ENCODE measurements at places on chromosomes 11 and 22.

- no peak for DNase-seq
These were observed 349 bp downstream of the TSSC4 start for GRCh38 chr11:2400762-2401435.

GRCh38 chr11:108170184-108170583 lies 48.8 kb downstream of the ACAT1 start:
- no peak for DNase-seq

DNA sequence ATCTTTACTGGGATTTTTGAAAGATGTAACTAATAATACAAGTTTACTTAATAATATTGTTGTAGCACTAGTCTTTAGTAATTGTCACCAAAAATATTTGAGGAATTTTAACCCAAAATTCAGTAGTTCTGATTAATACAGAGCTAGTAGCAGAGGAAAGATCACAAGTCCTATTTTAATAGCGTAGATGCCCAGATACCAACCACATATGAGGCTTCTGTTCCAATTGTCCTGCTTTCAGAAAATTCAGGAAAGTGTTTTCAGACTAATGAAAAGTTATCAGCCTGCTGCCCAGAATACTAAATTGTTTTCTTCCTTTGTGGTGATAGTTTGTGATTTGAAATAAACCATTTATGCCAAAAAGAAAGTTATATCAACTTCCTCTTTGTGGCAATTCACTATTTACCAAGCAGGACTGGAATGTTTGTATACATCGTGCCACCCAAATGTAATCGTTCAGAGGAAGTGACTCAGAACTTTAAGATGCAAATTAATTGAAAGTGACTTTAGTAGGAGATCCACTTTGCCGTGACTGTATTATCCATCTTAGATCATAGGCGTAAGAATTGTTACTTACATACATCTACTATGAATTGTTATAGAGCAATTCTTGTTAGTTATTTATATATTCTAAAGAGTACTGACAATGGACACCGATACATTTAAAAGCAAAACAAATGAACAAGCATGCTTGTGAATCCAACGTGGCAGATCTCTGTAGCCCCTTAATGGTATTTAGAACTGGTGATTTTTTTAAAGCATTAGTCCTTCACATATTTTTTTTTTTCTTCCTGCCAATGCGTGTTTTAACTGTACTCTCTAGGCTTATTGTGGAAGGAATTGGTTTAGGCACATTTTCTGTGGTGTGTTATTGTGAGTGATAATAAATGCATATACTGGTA lies 231.0 kb downstream of the DDX10 start:
- no peak for DNase-seq

DNA sequence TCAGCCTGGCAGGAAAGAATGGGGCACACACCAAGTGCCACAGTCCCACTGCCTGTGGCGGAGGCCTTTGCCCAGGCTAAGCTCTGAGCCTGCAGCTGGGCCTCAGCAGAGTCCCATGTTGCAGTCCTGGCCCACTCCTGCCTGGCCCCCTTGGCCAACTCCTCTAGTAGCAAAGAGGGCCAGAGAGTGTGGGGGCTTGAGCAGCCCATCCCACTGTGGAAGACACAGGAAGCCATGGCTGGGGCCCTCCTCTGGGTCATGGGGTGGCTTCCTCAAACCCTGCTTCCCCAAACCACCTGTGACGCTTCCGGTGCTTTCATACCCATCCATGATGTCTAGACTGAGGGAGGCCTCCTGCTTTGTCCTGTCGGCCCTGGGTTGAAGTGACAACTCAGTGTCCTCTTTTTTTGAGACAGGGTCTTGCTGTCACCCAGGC lies 5.8 kb downstream of the RPS19BP1 start:
- no peak for DNase-seq

- no peak for DNase-seq
These were observed 71.4 kb downstream of the CHST1 start for GRCh38 chr11:45593992-45594391.

DNA sequence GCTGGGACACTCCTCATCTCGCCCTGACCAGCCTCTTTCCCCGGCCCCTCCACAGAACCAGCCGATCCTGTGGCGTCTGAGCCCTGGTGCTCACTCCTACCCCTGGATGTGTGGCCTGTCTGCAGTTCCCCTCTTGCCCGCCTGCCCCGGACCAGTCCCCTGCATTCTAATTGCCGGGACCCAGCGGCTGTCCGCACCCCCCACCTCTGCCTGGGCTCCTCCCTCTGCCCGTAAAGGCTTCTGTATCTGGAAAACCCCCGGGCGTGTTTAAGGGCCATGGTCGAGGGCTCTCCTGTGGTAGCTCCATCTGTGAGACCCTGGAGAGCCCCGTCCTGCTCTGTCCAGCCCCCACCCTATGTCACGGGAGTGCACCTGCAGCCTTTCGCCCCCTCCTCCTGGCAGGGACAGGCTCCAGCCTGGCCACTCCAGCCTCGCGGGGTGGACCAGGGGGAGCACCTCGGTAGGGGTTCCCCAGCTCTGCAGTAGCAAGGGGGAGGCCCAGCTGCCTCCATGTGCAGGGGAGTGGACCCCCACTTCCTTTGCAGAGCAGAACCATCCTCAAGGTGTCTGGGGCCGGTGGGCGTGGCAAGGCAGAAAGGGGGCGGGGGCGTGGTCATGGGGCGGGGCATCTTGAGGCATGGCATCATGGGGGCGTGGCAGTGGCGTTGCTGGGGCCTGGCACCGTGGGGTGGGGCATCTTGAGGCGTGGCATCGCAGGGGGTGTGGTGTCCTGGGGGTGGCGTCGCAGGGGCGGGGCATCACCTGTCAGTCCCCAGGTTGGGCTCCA lies 430.4 kb downstream of the TBC1D22A start:
- DNase-seq = peak; percentile 12

DNA sequence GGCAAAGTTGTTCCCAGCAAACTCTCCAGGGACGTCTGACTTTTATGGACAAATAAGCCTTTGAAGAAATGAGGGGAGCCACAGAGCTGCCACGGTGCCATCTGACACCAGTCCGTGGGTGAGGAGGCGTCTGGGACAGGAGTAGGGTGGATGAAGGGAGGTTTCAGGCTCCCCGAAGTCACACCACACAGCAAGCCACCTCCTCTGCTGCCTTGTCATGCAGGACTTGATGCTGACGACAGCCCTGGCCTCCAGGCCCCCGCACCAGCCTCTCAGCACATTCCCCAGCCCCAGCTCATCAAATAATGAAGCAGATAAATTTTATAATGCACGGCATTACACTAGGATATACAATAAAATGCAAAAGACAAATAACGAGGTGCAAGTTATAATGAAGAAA lies 156.5 kb downstream of the CEP164 start:
- no peak for DNase-seq

- DNase-seq = no peak
These were observed 54.6 kb downstream of the LRRC32 start for GRCh38 chr11:76615950-76616349.

All from NCI-H1930 (cell line).